ENCODE measurements at places on chromosomes 3 and 15.

GRCh38 chr15:67097930-67098740 lies 32.7 kb downstream of the SMAD3 start:
- H3K27ac ChIP-seq: peak overlapping the region; percentile 24
- H3K4me3 ChIP-seq: no peak overlapping the region
- H3K27me3 ChIP-seq: no peaks in the 10 kb centered on the region
- peaks cover 9% of the 10 kb centered on the region for H3K4me1 ChIP-seq

GRCh38 chr3:132720228-132720627 lies 2.0 kb downstream of the NPHP3 start:
- no peak for DNase-seq
- H3K36me3 ChIP-seq: no peaks in the 10 kb centered on the region
- H3K4me3 ChIP-seq: peak overlapping the region; percentile 94
- H3K27ac ChIP-seq: no peak overlapping the region
- no peaks in the 10 kb centered on the region for H3K27me3 ChIP-seq

DNA sequence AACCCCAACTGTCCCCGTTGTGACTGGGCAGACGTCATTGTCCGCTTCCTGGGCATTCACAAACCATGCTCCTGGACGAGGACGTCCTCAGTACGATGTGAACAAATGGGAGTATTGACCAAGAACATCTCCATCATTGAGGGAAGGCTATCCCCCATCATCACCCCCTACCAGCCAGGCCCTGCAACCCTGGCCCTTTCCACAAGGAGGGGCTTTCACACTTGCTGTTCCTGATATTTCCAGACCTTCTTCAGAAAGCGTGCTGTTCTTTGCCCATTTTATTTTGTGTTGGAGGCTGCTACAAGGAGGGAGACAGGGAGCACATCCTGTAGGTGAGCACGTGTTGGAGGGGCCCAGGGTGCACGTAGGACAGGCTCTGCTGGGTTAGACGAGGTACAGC lies 277.0 kb upstream of the LRRC3B start:
- H3K4me1 ChIP-seq: no peaks in the 10 kb centered on the region
- no peak overlapping the region for H3K4me3 ChIP-seq
- no peak overlapping the region for H3K27ac ChIP-seq
- no peak for DNase-seq

DNA sequence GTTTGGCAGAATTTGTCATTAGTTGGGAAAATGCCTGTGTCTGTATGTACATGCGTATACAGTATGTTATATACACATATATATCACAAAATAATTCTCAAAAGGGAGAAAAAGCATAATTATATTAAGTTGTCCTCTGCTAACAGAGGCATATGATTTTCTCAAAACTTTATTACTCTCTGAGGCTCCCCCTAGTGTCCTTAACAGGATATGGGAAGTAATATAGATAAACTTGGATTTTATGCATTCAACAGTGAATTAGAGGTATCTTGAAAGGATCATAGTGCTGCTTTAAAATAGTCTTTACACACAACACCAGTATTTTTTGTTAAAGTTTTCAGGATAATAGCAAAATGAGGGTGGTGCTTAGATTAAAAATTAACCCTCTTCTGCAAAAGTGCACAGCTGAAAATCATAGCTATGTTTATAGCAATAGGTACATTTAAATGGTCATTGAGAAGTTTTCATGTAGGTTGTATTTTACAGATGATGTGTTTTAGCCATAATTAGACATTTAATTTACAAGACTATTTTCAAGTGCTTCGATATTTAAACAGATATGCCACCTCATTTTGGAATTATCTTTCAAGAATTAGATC lies 454.0 kb upstream of the ROBO2 start:
- no peaks in the 10 kb centered on the region for H3K36me3 ChIP-seq
- H3K27ac ChIP-seq: no peak overlapping the region
- no peak for DNase-seq
- H3K27me3 ChIP-seq: no peaks in the 10 kb centered on the region

GRCh38 chr3:69774029-69774428 lies 34.8 kb downstream of the MITF start:
- no peak overlapping the region for H3K4me3 ChIP-seq
- no peak for DNase-seq
- H3K27ac ChIP-seq: no peak overlapping the region
- no peaks in the 10 kb centered on the region for H3K36me3 ChIP-seq

DNA sequence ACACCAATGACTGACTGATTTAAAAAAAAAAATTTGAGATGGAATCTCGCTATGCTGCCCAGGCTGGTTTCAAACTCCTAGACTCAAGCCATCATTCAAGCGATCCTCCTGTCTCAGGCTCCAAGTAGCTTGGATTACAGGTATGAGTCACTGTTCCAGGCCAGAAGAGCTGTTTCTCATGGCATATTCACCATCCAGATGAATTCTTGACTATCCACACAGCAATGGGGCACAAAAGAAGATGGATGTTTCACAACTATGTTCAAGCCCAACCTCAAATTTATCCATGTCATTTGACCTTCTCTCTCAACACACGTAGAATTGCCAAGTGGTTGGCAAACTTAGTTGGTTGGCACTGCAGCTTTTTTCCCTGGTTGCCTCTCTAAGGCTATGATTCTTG lies 40.6 kb downstream of the PRICKLE2 start:
- no peaks in the 10 kb centered on the region for H3K4me1 ChIP-seq
- DNase-seq: no peak
- H3K4me3 ChIP-seq: no peak overlapping the region
- H3K27me3 ChIP-seq: no peaks in the 10 kb centered on the region
- no peaks in the 10 kb centered on the region for H3K36me3 ChIP-seq
- no peak overlapping the region for H3K27ac ChIP-seq

- H3K4me1 ChIP-seq: no peaks in the 10 kb centered on the region
- H3K4me3 ChIP-seq: no peak overlapping the region
- H3K27ac ChIP-seq: no peak overlapping the region
Measured at GRCh38 chr3:76349715-76350480, 564.5 kb upstream of the ZNF717 start.

DNA sequence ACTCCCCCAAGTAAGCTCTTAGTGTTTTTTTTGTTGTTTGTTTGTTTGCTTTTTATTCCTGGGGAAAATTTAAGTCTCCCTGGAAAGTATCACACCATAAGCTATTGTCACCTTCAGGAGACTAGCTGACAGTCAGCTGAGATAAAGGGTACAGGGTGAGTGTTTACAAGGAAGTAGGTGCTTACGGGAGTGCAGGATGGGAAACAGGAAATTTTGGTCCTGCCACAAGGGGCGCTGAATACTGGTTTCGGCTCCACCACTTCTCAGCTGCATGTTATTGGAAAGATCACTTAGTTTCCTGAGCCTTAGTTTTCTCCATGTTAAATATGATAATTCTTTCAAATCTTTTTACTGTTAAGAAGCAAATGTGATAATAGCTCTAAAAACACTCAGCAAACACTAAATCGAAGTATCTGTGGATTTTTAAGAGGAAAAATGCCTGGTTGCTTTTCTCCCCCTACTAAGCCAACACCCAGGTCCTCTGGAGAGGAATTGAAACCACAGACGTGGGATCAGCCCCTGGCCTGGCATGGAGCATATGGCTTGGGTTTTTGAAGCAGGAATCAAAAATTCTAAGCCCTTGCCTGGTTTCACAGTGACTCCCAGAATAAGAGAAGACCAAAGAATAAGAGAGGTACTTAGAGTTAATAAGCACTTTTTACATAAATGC lies 90.7 kb downstream of the SCN11A start:
- no peaks in the 10 kb centered on the region for H3K36me3 ChIP-seq
- H3K27me3 ChIP-seq: no peaks in the 10 kb centered on the region
- no peaks in the 10 kb centered on the region for H3K4me1 ChIP-seq

DNA sequence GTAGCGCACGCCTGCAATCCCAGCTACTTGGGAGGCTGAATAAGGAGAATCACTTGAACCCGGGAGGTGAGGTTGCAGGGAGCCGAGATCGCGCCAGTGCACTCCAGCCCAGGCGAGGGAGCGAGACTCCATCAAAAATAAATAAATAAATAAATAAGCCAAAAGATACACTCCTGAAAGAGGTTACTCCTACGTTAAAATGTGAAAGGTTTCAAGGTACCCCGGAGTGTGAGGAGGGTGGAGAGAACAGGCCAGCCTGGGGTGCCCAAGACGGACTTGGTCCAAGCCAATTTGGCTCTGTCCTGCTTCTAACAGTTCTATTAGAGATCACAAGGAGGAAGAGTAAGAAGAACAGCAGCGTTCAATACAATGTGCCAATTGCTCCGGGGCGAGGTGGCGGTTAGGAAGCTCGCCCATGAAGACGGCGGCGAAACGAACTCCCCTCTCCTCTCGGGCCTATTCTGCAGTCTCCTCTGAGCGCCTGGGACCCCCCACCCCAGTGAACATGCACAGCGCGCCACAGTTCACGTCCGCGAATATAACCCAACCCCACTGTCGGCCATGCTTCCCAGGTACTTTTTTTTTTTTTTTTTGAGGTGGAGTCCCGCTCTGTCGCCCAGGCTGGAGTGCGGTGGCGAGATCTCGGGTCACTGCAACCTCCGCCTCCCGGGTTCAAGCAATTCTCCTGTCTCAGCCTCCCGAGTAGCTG lies 942 bp downstream of the ELP6 start:
- H3K4me3 ChIP-seq: peak overlapping the region; percentile 84
- peak overlapping the region; percentile 97 for H3K27ac ChIP-seq
- no peaks in the 10 kb centered on the region for H3K27me3 ChIP-seq
- no peaks in the 10 kb centered on the region for H3K36me3 ChIP-seq

GRCh38 chr3:180040966-180041365 lies 4.2 kb upstream of the PEX5L start:
- H3K27me3 ChIP-seq: peaks cover 16% of the 10 kb centered on the region
- no peaks in the 10 kb centered on the region for H3K4me1 ChIP-seq
- no peak overlapping the region for H3K27ac ChIP-seq
- no peaks in the 10 kb centered on the region for H3K36me3 ChIP-seq

DNA sequence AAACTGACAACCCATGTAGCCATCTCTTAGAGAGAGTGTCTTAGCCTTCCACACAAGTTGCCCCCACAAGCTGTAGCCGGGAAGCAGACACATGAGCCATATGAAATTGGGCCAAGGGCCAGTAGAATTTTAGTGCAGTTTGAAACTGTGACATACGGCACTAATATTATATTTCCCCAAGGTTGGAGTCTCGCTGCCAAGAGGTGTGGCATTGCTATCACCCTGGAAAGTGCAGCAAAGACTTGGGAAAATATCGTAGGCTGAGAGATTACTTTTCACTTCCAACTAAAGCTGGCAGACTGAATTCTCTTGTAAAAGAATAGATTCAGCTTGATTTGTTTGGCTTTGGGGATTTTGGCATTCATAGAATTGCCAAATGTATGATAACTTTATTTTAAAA lies 89.2 kb downstream of the ECT2 start:
- no peaks in the 10 kb centered on the region for H3K36me3 ChIP-seq
- no peaks in the 10 kb centered on the region for H3K27me3 ChIP-seq
- no peak overlapping the region for H3K4me3 ChIP-seq
- no peak for DNase-seq

DNA sequence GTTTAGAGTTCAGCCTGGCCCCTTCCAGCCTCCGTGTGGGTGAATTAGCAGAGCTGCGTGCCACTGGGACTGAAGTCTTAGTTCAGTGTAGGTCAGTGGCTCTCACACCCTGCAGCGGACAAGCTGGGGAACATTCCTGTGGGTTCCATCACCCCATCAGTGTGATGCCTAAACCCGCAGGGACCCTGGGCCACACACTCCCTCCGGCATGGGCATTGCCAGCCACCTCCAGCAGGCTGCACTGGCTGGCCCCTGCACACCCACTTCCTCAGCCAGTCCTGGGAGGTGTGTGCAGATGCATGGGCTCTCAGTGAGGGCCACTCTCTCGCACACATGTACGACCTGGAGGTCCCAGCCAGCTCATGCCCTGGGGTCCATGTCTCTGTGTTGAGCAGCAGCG lies 32.1 kb upstream of the TOPBP1 start:
- H3K4me3 ChIP-seq: no peak overlapping the region
- H3K36me3 ChIP-seq: no peaks in the 10 kb centered on the region
- no peak for DNase-seq
- H3K27ac ChIP-seq: no peak overlapping the region
- H3K4me1 ChIP-seq: no peaks in the 10 kb centered on the region
- no peaks in the 10 kb centered on the region for H3K27me3 ChIP-seq

DNA sequence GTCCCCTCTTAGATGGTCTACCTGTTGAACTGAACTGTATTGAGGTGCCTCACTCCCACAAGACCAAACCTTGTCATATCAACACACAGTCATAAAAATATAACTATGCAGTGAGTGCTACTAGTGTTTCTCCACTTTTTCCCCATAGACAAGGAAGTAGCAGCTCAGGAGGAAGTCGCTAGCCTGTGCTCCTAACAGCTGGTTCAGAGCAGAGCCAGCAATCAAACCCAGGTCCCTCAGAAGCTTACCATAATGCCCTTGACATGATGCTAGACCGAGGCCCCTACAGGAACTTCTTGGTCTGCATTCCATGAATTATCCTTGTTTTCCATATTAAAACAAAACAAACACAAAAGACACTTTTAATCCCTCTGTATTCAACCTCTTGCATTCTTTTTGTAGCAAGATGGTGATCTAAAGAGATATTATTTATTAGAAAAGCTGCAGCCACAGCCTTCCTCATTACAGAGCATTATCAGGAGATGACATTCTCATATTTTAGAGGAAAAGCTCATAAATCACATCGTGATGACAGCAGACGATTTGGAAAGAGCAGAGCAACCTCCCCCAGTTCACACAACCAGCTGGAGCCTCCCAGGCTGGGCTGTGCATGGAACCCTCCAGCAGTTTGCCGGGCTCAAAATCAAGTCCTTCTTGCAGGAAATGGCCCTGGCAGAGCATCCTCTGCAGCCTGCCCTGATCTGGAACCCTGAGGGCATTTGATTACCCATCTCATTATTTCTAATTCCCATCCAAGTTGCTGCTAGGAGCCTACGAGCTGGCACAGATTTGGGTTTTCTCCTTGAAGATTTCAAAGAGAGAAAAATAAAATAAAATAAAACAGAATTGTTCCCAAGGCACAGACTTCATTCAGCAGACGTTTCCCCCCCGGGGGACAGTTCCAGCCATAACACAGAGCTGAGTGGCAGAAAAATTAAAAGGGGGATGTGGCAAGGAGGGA lies 118.8 kb downstream of the SRGAP3 start:
- H3K4me1 ChIP-seq: peaks cover 7% of the 10 kb centered on the region
- H3K27ac ChIP-seq: no peak overlapping the region
- H3K36me3 ChIP-seq: no peaks in the 10 kb centered on the region
- no peaks in the 10 kb centered on the region for H3K27me3 ChIP-seq
- H3K4me3 ChIP-seq: no peak overlapping the region

DNA sequence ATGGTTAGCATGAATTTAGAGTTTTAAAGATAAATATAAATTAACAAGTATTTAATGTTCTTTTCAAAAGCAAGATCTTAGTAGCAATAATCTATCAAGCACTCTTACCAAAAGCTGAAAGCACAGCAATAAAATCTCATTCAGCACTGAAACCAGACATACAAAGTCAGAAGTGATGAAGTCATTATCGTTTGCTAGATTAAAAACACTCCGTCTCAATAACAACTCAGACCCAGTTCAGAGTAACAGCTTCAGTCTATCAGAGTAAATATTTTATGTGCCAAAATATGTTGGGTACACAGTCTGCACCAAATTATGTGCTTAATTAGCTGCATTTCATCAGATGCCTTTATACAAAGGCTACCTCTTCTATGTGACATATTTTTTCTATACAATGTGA lies 41.6 kb downstream of the CPA3 start:
- H3K4me1 ChIP-seq: no peaks in the 10 kb centered on the region
- no peaks in the 10 kb centered on the region for H3K27me3 ChIP-seq
- no peaks in the 10 kb centered on the region for H3K36me3 ChIP-seq
- H3K4me3 ChIP-seq: no peak overlapping the region
- no peak overlapping the region for H3K27ac ChIP-seq
